Activated T-cell treated with anti-CD3 and anti-CD28 coated beads for 48 hours (primary cell): ENCODE measurements at places on chromosomes 1 and 21.

- DNase-seq = no peak
Observed at GRCh38 chr1:155522069-155522468, 40.5 kb downstream of the ASH1L start.

DNA sequence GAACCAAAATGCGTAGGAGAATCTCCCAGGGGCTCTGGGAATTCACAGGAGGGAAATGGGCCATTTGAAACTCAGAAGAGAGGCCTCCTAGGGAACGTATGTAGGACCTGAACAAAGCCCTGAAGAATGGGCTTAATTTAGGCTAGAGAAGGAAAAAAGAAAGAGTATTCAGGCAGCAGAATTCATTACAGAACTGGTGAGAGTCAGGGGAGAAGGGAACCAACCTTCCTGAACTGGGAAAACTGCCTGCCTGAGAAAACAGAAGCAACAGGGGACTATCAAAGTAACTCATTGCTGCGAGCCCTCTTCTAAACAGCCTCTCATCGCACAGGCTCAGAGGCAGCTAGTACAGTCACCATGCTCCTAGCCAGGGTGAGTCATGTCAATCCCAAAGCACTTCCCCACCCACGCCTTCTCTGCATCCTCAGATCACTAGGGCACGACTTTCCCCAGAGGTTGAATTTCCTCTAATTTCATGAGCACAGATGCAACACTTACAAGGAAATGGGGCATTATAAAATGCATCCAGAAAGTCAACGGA lies 98.1 kb downstream of the ADSS2 start:
- no peak for DNase-seq

DNA sequence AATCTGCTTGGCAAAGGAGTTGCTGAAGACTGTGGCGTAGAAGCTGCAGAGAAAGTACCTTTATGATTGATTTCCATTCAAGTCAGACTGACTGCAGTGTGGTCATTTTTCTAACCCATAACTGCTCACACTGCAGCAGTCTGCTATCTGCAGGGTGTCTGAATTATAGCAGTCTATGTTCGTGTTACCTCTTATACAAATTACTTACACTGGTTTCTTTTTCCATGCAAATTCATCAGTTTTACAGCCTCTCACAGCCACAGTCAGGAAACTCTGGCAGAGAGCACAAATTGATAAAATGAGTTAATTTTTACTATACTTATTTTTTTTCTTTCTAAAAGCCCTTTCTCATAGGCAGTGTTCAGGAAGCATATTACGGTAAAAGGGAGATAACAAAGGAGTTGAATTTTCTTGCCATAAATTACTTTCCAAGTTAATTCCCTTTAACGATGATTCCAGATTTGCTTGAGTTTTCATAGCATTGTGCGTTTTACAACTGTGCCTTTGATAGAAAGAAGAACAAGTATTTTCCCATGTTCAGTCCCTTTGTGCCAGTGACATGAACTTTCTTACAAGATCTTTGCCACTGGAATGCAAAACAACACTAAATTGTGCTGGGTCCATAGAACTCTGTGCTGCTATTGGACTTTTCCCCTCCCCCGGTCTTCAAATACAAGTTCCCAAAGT lies 261.5 kb downstream of the NFIA start:
- DNase-seq = no peak

GRCh38 chr1:211579440-211580302 lies 710 bp upstream of the SLC30A1 start:
- DNase-seq = no peak

DNA sequence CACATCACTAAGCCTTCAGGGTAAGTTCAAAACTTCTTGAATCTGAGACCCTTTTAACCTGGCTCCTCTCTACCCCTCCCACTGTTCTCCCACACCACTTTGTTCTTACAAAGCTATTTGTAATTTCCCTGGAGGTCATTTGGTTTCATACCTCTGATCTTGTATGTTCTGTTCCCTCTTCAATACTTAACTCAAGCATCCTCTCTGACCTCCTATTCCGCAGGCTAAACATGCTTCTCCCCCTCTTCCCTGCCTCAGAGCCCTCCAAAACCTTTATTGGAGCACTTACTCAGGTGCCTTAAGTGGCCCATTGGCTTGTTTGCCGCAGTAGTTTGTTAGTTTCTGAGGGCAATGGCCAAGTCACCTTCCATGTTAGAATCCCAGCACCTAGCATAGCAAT lies 54.8 kb downstream of the SSX2IP start:
- DNase-seq = no peak

DNA sequence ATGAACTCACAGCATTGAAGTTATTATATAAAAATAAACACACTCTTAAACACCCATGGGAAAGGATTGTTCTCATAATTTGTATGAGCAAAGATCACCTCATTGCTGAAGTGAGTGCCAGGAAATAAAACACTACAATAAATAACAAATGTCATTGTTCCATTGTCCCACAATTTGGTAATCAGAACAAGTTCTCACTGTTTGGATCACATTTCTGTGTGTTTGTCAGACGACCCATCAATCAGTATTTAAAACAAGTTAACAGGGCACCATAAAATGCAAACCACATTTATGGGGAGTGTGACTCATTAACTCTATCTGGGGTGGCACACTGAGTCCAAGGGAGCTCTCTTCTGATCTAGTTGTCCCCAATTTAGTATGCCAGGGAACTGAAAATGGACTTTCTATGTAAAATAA lies 124.5 kb downstream of the PTPRC start:
- no peak for DNase-seq

GRCh38 chr21:44874497-44875315 lies 1.2 kb upstream of the PTTG1IP start:
- DNase-seq = no peak

DNA sequence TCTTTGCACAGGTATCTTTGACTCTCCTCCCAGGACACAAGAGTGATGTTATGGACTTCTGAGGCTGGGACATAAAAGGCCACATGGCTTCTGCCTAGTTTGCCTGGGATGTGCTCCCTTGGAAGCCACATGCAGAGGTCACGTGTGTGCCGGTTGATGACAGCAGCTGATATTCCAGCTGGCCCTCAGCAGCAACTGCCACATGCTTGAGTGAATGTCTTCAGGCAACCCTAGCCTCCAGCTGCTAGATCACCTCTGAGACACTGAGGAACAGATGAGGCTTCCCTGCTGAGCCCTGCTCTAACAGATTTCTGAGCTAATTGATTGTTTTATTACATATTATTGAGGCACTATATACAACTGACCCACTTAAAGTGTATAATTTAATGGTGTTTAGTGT lies 11.6 kb upstream of the AKR7A3 start:
- DNase-seq = no peak

GRCh38 chr21:15121097-15121654 lies 56.4 kb upstream of the NRIP1 start:
- DNase-seq = no peak

GRCh38 chr1:31180338-31180737 lies 59.3 kb downstream of the NKAIN1 start:
- no peak for DNase-seq

DNA sequence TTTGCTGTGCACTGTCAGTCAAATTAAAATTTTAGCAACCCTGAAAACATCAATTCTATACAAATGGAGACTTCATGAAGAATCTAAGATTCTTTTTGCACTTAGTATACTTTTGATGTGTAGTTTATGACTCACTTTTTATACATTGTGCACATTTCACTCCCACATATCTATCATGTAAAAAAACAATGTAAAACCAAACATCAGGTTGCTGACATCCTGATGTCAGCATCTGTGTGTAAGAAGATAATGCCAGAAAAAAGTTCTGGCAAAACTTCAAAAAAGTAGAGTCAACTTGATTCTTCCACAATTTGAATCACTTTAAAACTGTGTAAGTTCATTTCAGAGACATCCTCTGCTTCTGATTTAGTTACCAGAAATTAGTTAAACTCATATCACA lies 115.7 kb downstream of the CENPF start:
- DNase-seq = no peak

DNA sequence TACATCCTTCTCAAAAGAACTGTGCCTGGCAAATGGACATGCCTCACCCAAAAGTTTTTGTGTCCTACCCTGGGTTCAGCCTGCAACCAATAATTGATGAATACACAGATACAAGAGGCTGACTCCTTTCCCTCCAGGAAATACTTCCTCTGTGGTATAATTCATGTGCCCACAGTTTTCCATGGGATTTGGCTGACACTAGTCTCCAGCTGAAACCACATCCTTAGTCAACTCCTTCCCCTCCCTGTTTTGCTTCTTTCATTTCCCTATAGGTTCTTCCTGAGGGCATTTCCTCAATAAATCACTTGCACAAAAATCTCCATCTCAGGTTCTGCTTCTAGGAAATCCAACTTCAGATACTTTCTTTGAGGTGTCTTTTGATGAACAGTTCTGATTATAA lies 436.6 kb upstream of the C1orf87 start:
- no peak for DNase-seq

DNA sequence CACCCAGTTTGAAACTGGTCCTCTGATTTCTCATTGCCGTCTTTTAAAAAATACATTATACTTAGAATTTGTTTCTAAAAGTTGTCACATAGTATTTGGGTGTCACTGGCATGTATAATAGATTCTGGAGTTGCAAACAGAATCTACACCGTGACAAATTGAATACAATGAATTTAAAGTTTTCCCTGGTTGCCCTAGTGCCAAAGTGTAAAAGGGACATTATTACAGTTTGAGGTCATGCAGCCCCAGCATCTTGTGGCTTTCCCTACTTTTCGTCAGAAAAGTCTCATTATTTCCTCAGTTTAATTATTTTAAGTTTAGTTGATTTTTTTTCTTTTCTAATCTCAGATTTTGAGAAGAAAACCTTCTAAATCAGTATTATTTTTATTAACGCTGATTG lies 155.9 kb downstream of the DISP1 start:
- DNase-seq = no peak

GRCh38 chr1:81111818-81112217 lies 688.9 kb upstream of the ADGRL2 start:
- no peak for DNase-seq

- DNase-seq = no peak
Observed at GRCh38 chr1:154496383-154496782, 5.6 kb upstream of the TDRD10 start.

GRCh38 chr1:246221485-246222255 lies 285.4 kb downstream of the SMYD3 start:
- DNase-seq = no peak

- DNase-seq = peak; percentile 49
Observed at GRCh38 chr1:235888119-235888643, 21.5 kb upstream of the LYST start.

DNA sequence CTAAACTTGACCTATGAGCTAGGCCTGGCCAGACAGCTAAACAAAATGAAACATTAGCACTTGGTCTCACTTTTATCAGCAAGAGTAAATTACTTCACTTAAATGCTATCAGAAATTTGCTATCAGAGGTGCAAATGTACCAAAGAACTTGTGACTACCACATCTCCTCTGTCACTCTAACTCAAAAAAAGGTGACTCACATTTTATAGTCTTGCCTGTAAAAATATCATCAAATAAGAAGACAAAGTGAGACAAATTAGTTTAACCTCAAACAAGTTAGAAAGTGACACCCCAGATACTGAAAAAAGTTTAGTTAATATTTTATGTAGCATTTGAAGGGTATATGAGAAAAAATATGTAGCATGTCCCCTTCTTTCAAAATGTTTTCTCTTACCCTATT lies 76.9 kb downstream of the EPS15 start:
- DNase-seq = no peak

GRCh38 chr1:161190962-161191521 lies 7.8 kb downstream of the ADAMTS4 start:
- DNase-seq = no peak

GRCh38 chr21:44704636-44705001 lies 6.8 kb downstream of the TSPEAR start:
- DNase-seq = no peak

DNA sequence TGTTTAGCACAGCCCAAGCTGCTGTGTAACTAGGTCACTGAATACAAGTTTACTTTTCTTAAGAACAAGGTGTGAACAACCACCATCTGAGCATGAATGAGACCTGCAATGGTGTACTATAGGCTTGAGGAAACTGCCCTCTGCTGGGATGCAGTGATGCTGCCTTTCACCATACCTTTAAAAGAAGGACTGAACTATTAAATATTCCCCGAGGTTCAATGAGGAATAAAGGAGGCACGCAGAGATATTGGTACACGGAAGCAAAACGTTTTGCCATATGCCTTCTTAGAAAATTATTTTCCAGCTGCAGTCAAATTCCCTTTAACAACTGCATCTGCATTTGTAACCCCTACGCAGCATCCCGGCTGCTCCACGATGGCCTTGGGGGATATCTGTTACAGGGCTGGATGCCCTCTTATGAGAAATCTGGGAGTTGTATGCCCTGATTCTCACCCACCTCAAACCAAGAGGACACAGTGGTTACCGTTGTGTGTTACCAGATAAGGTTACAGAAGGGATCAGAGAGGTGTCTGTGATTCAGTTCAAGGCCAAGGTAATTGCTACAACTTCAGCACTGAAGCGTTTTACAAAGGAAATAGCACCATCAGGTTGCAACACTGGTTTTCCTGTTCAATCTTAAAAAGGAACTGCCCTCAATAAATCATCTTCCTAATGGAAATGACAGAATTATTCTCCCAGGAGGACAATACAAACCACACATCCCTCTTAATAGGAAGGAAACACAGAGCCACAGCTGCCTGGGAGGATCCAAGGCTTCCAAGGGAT lies 470.5 kb downstream of the LTN1 start:
- no peak for DNase-seq

DNA sequence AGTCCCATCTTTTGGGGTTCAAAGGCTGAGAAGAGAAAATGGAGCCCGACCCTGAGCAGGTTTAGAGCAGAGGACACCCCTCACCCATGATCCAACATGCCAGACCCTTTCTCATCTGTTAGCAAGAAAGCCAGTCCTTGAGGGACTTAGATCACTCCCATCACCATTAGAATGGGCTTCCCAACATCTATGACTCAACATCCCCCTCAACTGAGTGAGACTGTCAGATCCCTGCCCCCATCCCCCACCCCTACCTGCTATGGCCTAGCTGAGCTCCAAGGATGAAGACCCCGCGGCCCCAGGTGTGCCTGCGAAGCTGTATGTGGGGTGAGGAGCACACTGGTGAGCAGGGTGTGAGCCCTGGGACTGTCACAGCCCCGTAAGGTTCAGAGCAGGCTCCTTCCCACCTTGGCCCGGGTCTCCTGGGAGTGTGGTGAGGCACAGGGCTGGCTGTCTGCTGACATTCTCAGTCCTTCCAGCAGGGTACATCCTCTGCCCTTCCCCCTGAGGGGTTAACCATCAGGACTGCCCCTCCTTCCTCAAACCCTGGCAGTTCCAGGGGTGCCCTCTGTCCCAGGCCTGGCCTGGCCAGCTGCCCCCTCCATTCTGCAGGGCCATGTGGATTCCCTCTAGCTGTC lies 21.4 kb upstream of the BLACAT1 start:
- DNase-seq = no peak

GRCh38 chr1:217077426-217077825 lies 354.2 kb upstream of the ESRRG start:
- DNase-seq = no peak

- no peak for DNase-seq
Observed at GRCh38 chr1:25544819-25545218, 1.4 kb downstream of the LDLRAP1 start.
